ENCODE measurements at places on chromosomes 5 and 9.

DNA sequence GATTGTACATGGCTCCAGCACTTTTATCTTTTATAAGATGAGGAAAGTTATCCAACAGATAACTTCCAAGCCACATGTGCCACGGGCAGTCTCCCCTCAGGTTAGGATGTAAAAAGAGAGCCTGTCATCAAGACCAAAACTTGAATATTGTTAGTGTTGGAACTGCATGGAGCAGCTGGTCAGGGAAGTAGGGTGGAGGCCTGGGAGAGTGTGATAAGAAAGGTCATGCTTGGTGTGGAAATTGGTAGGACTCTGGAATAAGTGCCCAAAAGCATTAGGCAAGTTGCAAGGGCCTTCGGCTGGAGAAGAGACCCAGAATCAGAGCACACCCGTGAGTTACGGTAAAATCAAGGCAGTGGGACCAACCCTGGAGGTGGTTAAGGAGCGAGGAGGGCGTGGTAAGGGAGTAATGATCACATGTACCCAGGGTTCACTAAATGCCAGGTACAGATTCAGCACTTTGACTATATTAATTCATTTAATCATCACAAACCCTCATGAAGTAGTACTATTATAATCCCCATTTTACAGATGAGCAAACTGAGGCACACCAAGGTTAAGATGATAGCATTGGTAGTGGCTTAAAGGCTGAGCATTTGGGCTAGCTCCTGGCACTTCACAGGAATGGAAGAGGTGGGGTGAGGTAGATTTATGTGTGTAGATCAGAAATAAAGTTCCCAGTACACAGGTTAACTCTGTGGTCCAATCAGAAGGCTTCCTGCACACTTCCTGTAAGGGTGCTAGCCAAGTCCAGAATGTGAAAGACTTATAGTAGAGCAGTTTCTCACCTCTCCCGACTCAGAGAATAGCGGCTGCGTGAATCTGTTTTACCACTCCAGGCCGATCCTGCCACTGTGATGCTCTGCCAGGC lies 96.5 kb upstream of the ZNF608 start:
- H3K27ac ChIP-seq = no peak overlapping the region
- no peaks in the 10 kb centered on the region for H3K4me1 ChIP-seq
- no peak overlapping the region for H3K4me3 ChIP-seq
- no peak for DNase-seq
- H3K27me3 ChIP-seq = no peaks in the 10 kb centered on the region

DNA sequence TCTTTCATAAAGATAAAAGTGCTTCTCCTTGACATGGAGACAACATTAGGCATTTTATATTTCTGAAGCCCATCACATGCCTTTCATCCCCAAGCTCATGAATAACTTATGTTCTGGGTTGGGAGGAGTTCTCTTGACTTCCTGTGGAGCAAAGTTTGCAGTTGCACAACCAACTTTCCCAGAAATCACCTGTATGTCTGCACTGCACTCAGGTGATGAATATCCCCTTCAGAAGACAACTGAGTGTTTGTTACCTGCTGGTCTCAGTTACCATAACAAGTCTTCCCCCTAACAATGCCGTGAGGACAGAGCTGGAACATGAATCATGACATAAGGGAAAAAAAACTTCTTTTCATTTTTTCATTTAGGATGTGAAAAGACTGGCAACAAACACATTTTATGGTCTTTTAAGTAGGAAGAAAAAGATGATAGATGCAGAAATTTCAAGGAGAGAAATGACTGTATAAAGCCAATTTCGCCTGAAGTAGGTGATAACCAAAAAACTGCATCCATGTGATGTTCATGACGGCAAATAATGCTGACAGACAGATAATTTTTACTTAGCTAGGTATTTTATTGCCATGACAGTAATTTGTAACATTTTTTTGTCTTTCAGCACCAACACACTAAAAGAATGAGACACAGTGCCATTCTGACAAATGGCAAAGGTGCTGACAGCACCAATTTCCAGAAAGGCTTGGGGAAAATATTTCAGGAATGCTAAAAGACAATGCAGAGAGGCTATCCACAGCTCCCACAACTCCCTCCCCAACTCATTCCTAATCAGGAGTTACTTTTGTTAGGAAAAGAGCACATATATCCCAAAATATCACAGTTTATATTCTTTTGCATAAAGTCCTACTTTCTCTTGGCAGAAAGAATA lies 656.3 kb downstream of the PRELID2 start:
- no peaks in the 10 kb centered on the region for H3K4me1 ChIP-seq
- no peak overlapping the region for H3K27ac ChIP-seq
- DNase-seq = no peak
- H3K4me3 ChIP-seq = no peak overlapping the region
- no peaks in the 10 kb centered on the region for H3K36me3 ChIP-seq
- H3K27me3 ChIP-seq = no peaks in the 10 kb centered on the region

DNA sequence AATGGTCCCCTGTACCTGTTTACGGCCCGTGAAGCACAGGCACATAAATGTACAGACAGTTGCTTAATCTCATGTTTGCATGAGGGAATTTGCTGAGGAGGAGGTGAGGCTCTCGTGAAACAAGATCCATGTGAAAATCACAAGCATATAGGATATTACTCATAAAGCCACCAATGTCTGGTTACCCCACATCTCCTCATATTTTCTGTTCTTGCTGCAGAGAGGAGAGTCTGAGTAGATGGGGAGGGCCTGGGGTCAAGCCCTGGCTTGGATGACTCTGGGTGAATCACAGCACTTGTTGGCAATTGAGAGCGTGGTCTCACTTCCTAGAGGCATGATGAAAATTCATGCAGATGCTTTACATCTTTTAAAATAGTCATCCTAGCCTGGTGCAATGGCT lies 975 bp downstream of the AGXT2 start:
- H3K27ac ChIP-seq = no peak overlapping the region
- H3K36me3 ChIP-seq = no peaks in the 10 kb centered on the region
- DNase-seq = no peak
- H3K27me3 ChIP-seq = peaks cover 2% of the 10 kb centered on the region
- no peak overlapping the region for H3K4me3 ChIP-seq
- no peaks in the 10 kb centered on the region for H3K4me1 ChIP-seq

DNA sequence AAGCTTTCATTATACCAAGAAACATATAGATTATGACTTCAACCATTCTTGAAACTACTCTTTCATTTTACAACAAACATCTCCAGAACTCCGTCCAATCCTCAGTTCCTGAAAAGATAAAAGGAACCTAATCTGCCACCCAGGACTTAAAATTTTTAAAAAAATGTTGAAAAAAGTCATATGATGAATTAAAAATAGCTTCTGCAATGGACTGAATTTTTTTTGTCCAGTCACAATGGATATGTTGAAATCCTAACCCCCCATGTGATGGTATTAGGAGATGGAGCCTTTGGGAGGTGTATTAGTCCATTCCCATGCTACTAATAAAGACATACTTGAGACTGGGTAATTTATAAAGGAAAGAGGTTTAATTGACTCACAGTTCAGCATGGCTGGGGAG lies 2.7 kb upstream of the ALDH1A1 start:
- no peak overlapping the region for H3K27ac ChIP-seq
- H3K27me3 ChIP-seq = peaks cover 8% of the 10 kb centered on the region
- H3K4me3 ChIP-seq = no peak overlapping the region

Data from activated CD8-positive, alpha-beta T cell treated with anti-CD3 and anti-CD28 coated beads, Interleukin-2, amount 10 ng/mL, durations not matched to agents 7 days and 5 days (primary cell).